ENCODE measurements at places on chromosomes 12 and 14. TPM values are rescaled to one million over a fixed set of nuclear protein-coding genes. Genes with fewer than 3 reads are reported as not detected.

PELI2 gene
- 4.4 TPM for total RNA-seq

ADAMTS20 gene
- total RNA-seq: not detected

RHOF gene
- total RNA-seq: 111 TPM

EPYC gene
- not detected for total RNA-seq

LMNTD1 gene
- total RNA-seq: not detected

DACT1 gene
- 2.3 TPM for total RNA-seq

DDX11 gene
- total RNA-seq: 171 TPM

CFAP54 gene
- 0.17 TPM for total RNA-seq

FGD4 gene
- 0.51 TPM for total RNA-seq

CLEC9A gene
- not detected for total RNA-seq

RASAL1 gene
- 0.34 TPM for total RNA-seq

All from activated T-helper 1 cell treated with anti-CD3 and anti-CD28 coated beads, Interleukin-12 subunit alpha, Interleukin-12 subunit beta, Interleukin-2, Interleukin-4 antibody, amounts not matched to agents 30 ng/mL and 10 ng/mL and 1 ng/mL, durations not matched to agents 14 hours and 24 hours and 36 hours (primary cell).